ENCODE measurements at places on chromosomes 3 and 15. TPM values are rescaled to one million over a fixed set of nuclear protein-coding genes. Genes with fewer than 3 reads are reported as not detected.

- no peaks in the 10 kb centered on the region for H3K27me3 ChIP-seq
- H3K36me3 ChIP-seq: no peaks in the 10 kb centered on the region
- H3K27ac ChIP-seq: no peak overlapping the region
- no peaks in the 10 kb centered on the region for H3K4me1 ChIP-seq
- no peak for DNase-seq
These were observed 71.3 kb upstream of the STT3B start for GRCh38 chr3:31461426-31461825.

GRCh38 chr3:173055228-173055933 is 85.7 kb downstream of the SPATA16 start:
- no peaks in the 10 kb centered on the region for H3K36me3 ChIP-seq
- no peak overlapping the region for H3K4me3 ChIP-seq

DNA sequence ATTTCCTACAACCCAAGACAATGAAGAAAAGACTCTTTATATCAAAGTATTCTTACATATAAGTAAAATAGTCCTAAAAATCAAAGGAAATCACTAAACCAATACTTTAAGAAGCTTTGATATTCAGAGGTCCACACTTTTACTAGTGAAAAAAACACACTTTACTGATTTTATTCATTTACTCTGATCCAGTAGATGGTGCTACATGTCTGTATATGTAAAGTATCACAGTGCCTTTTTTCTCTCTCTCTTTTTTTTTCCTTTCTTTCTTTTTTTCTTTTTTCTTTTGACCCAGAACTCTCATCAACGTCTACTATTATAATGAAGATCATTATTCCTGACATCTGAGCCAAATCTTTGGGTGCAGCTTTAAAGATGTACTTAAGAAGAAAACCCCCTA is 10.8 kb upstream of the CCDC39 start:
- no peaks in the 10 kb centered on the region for H3K4me1 ChIP-seq
- H3K27ac ChIP-seq: no peak overlapping the region
- H3K27me3 ChIP-seq: peaks cover 36% of the 10 kb centered on the region
- H3K4me3 ChIP-seq: no peak overlapping the region
- DNase-seq: no peak
- no peaks in the 10 kb centered on the region for H3K36me3 ChIP-seq

DNA sequence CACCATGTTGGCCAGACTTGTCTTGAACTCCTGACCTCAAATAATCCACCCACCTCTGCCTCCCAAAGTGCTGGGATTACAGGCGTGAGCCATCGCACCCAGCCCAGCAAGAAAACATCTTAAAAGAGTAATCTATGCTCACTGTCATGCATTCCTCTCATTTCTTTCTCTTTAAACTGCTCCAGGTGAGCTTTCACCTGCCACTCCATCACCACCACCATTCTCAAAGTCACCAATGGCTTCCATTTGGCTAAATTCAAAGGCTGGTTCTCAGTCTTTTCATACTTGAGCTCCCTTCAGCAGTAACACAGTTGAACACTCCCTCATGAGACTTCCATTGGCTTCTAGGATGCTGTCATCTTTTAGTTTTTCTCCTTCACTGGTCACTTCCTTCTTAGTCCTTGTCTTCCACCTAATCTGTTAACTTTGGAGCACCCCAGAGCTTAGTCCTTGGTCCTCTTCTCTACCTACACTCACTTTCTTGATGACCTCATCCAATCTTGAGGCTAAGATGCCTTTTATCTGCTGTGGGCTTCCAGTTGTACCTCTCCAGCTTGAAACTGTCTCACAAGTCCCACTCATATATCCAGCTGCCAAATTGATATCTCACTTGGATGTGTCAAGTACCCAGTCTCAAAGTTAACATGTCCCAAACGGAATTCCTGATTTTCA is 27.0 kb upstream of the ESYT3 start:
- no peak for DNase-seq
- no peaks in the 10 kb centered on the region for H3K36me3 ChIP-seq
- H3K27me3 ChIP-seq: peaks cover 11% of the 10 kb centered on the region
- H3K4me3 ChIP-seq: no peak overlapping the region
- no peak overlapping the region for H3K27ac ChIP-seq
- no peaks in the 10 kb centered on the region for H3K4me1 ChIP-seq

GRCh38 chr3:3286014-3286413 is 106.5 kb upstream of the CRBN start:
- no peaks in the 10 kb centered on the region for H3K36me3 ChIP-seq
- DNase-seq: no peak
- H3K27me3 ChIP-seq: no peaks in the 10 kb centered on the region
- H3K4me1 ChIP-seq: no peaks in the 10 kb centered on the region
- no peak overlapping the region for H3K4me3 ChIP-seq
- H3K27ac ChIP-seq: no peak overlapping the region

- H3K27ac ChIP-seq: peak overlapping the region; percentile 96
- H3K4me3 ChIP-seq: peak overlapping the region; percentile 83
- H3K27me3 ChIP-seq: no peaks in the 10 kb centered on the region
- H3K4me1 ChIP-seq: no peaks in the 10 kb centered on the region
- no peak for DNase-seq
These were observed 1.6 kb upstream of the DALRD3 start for GRCh38 chr3:49019941-49020329.

- no peaks in the 10 kb centered on the region for H3K4me1 ChIP-seq
- H3K27ac ChIP-seq: no peak overlapping the region
- H3K27me3 ChIP-seq: peaks cover 72% of the 10 kb centered on the region
- H3K4me3 ChIP-seq: no peak overlapping the region
- DNase-seq: peak; percentile 11
These were observed 2.2 kb downstream of the GPR149 start for GRCh38 chr3:154427685-154428285.

- DNase-seq: peak; percentile 81
- no peak overlapping the region for H3K27ac ChIP-seq
- no peaks in the 10 kb centered on the region for H3K36me3 ChIP-seq
- H3K4me3 ChIP-seq: no peak overlapping the region
These were observed 67.5 kb downstream of the RPL22L1 start for GRCh38 chr3:170802164-170803151.

DNA sequence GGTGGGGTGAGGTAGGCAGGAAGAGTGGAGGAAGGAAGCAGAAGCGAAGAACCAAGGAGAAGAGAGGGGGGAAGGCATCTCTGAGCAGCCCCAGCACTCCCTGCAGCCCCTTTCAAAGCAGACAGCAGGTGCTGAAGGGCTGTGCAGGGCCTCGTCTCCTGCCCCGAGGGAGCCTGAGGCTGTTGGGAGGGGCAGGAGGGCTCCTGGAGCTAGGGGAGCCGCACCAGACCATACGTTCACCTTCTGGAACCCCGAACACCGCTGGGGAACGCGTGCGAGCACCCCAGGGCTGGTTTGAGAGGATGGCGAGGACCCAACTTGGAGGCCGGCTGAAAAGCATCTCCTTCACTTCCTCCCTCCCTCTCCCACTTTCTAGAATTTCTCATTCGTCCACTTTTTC is 259.8 kb downstream of the FAM43A start:
- H3K36me3 ChIP-seq: no peaks in the 10 kb centered on the region
- no peaks in the 10 kb centered on the region for H3K4me1 ChIP-seq
- H3K27me3 ChIP-seq: no peaks in the 10 kb centered on the region
- H3K27ac ChIP-seq: no peak overlapping the region
- no peak for DNase-seq

GRCh38 chr3:160949460-160949859 is 155.7 kb downstream of the B3GALNT1 start:
- H3K36me3 ChIP-seq: no peaks in the 10 kb centered on the region
- H3K4me1 ChIP-seq: no peaks in the 10 kb centered on the region
- H3K27ac ChIP-seq: no peak overlapping the region
- H3K27me3 ChIP-seq: no peaks in the 10 kb centered on the region
- H3K4me3 ChIP-seq: no peak overlapping the region

- DNase-seq: peak; percentile 17
- H3K27me3 ChIP-seq: no peaks in the 10 kb centered on the region
- H3K4me3 ChIP-seq: no peak overlapping the region
- H3K4me1 ChIP-seq: no peaks in the 10 kb centered on the region
- H3K36me3 ChIP-seq: no peaks in the 10 kb centered on the region
These were observed 480.5 kb downstream of the CNTN4 start for GRCh38 chr3:2579206-2579605.

DNA sequence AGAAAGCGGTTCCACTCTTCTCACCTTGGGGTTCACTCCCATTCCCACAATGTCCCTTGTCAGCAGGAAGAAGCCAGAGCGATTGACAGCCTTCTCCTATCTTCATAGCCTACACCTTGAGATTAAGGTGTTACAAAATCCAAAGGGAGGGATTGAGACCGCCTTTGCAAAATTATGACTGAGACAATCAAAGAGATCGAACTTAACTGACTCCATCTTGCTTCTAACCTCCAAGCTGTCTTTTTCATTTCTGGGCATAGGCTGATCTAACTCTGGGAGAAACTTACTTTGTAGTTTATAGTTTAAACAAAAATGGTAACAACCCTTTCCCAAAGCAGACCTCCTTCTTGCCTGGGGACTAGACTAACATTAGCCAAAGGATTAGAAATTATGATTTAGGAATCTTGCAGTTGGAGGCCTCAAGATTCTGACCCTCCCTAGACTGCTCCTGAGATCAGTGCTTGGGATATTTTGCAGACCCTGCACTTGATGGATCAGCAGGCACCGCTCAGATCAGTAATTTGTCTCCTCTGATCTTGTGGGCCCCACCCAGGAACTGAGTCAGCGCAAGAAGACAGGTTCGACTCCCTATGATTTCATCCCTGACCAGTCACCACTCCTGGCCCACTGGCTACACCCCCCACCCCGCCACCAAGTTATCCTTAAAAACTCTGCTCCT is 40.0 kb downstream of the PAQR5 start:
- no peaks in the 10 kb centered on the region for H3K27me3 ChIP-seq
- H3K4me3 ChIP-seq: no peak overlapping the region
- H3K4me1 ChIP-seq: no peaks in the 10 kb centered on the region
- H3K27ac ChIP-seq: no peak overlapping the region
- no peak for DNase-seq

DNA sequence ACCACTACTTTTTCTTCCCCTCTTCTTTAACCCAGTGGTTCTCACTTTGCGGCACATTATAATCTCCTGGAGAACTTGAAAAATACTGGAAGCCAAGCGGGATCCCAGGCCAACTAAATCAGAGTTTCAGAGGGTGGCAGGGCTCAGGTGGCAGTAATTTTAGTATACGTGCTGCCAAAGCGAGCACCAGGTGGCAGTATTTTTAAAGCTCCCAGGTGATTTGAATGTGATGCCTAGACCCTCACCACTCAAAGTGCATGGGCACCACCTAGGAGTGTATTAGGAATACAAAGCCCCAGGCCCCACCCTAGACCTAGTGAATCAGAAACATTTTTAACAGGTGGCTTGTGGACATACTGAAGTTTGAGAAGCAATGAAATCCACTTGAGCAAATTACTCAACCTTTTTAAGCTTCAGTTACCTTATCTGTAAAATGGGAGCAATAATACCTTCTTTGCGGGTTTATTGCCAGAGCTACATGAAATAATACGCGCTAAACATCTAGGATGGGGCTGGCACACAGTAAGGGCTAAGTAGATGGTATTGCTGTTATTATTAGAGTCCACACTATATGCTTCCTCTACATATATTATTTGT is 8.3 kb downstream of the B3GALNT1 start:
- no peaks in the 10 kb centered on the region for H3K36me3 ChIP-seq
- no peak overlapping the region for H3K27ac ChIP-seq
- H3K4me1 ChIP-seq: no peaks in the 10 kb centered on the region
- no peaks in the 10 kb centered on the region for H3K27me3 ChIP-seq
- no peak overlapping the region for H3K4me3 ChIP-seq
- no peak for DNase-seq

DNA sequence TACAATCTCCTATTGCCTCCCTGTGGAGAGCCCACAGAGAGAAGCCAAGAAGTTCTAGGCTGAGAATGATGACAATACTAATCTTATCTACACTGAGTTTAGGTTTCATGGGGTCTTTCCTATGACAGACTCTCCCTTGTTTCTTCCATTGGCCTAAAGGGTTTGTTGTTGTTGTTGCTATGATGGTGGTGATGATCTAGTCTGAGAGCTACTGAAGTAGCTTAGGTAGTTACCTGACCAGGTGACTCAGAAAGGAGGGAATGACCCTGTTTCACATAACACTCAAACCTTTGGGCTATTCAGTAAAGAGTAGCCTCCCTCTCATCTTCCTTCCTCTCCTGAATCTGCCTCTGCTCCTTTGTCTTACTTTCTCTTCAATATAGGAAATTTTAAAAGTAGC is 170.2 kb downstream of the GMNC start:
- H3K27me3 ChIP-seq: no peaks in the 10 kb centered on the region
- H3K4me3 ChIP-seq: no peak overlapping the region
- peaks cover 39% of the 10 kb centered on the region for H3K4me1 ChIP-seq
- H3K36me3 ChIP-seq: no peaks in the 10 kb centered on the region

- H3K27me3 ChIP-seq: no peaks in the 10 kb centered on the region
- no peak overlapping the region for H3K27ac ChIP-seq
- peaks cover 32% of the 10 kb centered on the region for H3K36me3 ChIP-seq
- no peak for DNase-seq
These were observed 41.4 kb downstream of the SORD start for GRCh38 chr15:45064386-45064785.

- peaks cover 43% of the 10 kb centered on the region for H3K4me1 ChIP-seq
These were observed 181.4 kb downstream of the OPA1 start for GRCh38 chr3:193774272-193774915.

DNA sequence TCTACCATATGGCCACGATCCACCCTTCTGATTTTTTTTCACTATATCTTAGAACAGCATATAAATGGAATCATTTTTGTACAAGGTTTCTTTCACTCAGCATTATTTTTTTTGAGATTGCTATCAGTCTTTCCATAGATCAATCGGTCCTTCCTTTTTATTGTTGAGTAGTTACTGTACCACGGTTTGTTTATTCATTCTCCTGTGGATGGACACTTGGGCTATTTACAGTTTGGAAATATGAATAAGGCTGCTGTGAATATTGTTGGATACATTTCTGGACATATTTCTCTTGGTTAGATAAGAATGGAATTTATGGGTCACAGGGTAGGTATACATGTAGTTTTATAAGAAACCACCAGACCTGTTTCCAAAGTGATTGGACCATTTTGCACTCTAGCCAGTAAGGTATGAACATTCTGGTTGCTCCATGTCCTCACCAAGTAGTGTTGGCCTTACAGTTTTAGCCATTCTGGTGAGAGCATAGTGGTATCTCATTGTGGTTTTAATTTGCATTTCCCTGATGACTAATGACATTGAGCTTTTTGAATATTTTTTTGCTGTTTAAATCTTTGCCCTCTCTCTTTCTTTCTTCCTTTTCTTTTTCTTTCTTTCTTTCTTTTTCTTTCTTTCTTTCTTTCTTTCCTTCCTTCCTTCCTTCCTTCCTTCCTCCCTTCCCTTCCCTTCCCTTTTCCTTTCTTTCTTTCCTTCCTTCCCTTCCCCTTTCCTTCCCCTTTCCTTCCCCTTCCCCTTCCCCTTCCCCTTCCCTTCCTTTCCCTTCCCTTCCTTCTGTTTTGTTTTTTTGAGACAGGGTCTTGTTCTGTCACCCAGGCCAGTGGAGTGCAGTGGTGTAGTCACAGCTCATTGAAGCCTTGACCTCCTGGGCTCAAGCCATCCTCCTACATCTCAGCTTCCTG is 49.2 kb downstream of the LRRK1 start:
- H3K4me3 ChIP-seq: no peak overlapping the region
- DNase-seq: no peak
- no peaks in the 10 kb centered on the region for H3K36me3 ChIP-seq
- H3K27ac ChIP-seq: no peak overlapping the region

- H3K27ac ChIP-seq: no peak overlapping the region
- DNase-seq: no peak
- H3K36me3 ChIP-seq: no peaks in the 10 kb centered on the region
- no peaks in the 10 kb centered on the region for H3K27me3 ChIP-seq
- H3K4me1 ChIP-seq: no peaks in the 10 kb centered on the region
These were observed 59.1 kb downstream of the IQSEC1 start for GRCh38 chr3:13013994-13014754.

ARMC8 gene
- total RNA-seq: 55.8 TPM

XCR1 gene
- total RNA-seq: not detected

SERF2 gene
- 654 TPM for total RNA-seq

SCN11A gene
- total RNA-seq: not detected

CA12 gene
- total RNA-seq: 0.68 TPM
